ENCODE measurements at places on chromosomes 1 and 21.

DNA sequence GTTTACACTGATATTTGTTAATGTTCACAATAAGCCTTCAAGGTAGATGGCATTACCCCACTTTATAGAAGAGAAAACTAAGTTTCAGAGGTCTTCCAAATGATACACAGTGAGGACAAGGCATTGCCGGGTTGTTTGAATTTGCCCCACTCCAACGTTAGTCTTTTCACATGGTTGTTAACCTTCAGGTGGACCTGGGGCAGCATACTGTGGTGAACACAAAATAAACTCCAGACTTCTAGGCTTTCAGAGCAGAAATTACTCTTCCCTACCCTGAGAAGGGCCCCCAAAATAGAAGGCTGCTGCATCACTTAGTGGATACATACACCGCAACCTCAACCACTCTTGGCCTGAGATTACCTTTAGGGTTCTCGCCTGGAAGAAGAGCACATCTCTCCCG, 3.4 kb upstream of the KHDRBS1 start:
- DNase-seq = no peak

GRCh38 chr1:2593251-2593878, 6.8 kb downstream of the PRXL2B start:
- no peak for DNase-seq

GRCh38 chr1:97506368-97506767, 414.5 kb downstream of the DPYD start:
- no peak for DNase-seq

DNA sequence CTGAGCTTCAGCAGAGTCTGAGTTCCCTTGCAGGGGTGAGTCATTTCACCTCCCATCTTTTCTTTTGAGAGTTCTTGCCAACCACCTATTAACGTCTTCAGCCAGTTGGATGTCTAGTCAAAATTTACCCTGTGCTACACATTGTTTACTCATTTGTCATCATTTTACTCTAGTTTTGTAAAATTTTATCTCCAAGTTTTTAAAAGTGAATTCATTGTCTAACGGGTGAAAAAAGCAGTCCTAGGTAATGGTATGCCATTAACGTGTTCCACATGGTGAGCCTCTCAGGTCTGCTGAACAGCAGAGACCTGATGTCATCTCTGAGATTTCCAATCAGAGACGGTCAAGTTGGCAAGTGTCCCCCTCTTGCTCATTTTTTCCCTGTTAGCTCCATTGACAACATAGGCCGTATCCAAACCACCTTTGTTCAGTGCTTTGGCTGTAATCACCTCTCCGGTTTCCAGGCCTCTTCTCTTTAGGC, 85.4 kb downstream of the TBX15 start:
- DNase-seq = no peak

DNA sequence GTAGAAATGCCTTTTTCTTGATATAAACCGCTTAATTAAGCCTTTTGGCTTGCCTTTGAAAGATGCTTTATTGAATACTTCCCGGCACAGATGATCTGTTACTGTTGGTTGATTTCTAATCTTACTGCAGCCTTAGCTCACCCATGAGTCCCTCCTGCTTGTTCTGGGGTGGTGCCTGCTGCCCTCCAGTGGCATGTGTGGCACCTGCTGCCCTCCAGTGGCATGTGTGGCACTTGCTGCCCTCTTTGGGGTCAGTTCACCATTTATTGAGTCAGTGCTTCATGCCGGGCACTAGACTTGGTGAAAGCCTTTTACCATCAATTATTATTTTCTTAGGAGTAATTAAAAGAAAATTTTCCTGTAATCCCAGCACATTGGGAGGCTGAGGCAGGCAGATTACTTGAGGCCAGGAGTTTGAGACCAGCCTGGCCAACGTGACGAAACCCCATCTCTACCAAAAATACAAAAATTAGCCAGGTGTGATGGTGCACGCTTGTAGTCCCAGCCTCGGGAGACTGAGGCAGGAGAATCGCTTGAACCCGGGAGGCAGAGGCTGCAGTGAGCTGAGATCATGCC, 54.3 kb downstream of the ADARB1 start:
- peak; percentile 55 for DNase-seq

DNA sequence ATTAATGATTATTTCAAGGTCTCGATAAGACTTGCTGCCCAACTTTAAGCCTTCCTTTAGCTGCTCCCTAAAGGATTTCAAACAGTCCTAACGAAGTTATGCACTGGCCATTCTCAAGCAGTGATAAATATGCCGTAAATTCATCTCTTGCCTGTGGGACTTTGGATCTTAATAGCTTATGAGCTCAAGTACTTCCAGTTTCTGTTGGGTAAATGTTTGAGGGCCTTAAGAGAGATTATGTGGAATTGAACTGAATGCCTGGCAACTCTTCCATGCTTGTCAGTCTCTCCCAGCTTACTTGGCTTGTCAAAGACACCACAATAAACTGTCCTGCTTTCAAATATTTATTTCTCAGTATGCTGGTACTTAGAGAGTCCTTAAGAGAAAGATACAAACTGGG, 3.5 kb upstream of the OR10J4 start:
- no peak for DNase-seq

- DNase-seq = no peak
These were observed 88.9 kb downstream of the PROX1 start for GRCh38 chr1:214076708-214077065.

- DNase-seq = no peak
These were observed 155.9 kb downstream of the PLXNA2 start for GRCh38 chr1:208088319-208088718.

- no peak for DNase-seq
These were observed 5.9 kb downstream of the ADPRS start for GRCh38 chr1:36094621-36095061.

DNA sequence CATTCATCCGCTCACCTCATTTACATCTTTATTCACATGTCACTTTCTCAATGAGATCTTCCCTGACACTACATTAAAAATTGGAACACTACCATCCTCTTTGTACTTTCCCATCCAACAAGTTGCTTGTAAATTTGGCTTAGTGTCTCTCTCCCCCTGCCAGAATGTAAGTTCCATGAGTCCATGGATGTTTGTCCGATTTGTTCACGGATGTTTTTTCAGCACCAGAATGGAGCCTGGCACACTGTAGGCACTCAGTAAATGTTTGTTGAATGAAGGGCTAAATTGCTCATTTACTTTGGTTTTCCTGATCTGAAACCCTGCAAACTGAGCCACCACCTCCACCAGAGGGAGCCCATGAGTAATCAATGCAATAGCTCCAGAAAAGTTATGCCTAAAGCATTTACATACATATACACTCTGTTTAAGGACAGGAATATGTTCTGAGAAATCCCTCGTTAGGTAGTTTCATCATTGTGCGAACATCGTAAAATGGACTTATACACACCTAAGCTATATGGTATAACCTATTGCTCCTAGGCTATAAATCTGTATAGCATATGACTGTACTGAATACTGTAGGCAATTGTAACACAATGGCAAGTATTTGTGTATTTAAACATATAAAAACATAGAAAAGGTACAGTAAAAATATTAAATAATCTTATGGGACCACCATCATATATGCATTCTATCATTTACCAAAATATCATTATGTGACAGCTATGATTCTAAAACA, 2.8 kb upstream of the EYA3 start:
- DNase-seq = peak; percentile 69

DNA sequence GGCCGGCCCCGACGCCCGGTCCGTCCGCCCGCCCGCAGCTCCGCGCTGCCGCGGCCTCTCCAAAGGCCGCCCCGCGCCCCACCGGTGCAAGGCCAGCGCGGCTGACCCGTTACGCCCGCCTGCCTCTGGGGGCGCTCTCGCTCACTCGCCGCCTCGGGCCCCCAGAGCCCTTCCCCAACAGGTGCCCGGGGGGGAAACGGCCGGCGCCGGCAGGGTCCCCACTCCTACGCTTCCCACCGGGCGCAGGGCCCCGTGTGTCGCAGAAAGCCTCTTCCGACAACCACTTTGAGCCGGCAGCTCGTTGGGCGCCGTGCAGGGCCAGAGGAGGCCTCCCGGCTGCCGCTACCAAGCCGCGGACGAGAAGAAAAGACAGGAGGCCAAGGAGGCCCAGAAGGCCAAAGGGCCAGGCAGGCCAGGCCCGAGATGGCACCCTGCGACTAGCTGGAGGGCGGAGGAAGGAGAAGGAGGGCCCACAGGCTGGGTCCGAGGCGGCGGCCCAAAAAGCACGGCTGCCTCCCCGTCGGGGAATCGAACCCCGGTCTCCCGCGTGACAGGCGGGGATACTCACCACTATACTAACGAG, 64.9 kb upstream of the FCGR2A start:
- DNase-seq = peak; percentile 68

- DNase-seq = peak; percentile 18
These were observed 200.7 kb downstream of the CHRM3 start for GRCh38 chr1:239587066-239587465.

GRCh38 chr21:24781146-24781545, 826.1 kb downstream of the MRPL39 start:
- DNase-seq = no peak

GRCh38 chr1:233085566-233085965, 135.2 kb downstream of the NTPCR start:
- DNase-seq = no peak

GRCh38 chr1:7628273-7628672, 142.8 kb upstream of the VAMP3 start:
- DNase-seq = no peak

DNA sequence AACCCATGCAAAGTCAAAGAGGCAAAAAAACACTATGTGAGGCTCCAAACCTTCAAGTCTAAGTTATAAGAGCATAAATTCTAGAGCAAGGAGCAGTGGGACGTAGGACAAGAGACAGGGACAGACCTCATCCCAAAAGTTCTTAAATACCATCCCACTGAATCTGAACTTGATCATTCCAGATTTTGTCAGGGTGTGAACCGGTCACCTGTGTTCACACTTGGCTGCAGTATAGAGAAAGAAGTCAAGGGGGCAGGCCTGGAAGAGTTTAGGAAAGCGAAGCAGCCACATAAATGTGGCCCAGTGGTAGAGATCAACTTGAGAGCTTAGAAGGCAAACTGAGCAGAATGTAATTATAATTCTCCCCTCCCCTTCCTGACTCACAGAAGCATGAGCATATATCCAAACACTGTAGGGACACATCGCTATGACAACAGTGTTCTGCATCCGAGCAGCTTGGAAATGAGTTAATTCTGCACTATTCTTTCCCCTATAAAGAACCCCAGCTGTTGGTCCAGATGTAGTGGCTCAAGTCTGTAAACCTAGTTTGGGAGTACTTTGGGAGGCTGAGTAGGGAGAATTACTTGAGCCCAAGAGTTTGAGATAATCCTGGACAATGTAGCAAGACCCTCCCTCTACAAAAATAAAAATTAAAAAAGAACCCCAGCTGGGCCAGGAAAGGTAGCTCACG, 2.7 kb downstream of the AKR7A2 start:
- no peak for DNase-seq

GRCh38 chr1:218620956-218621355, 275.8 kb downstream of the TGFB2 start:
- DNase-seq = no peak

DNA sequence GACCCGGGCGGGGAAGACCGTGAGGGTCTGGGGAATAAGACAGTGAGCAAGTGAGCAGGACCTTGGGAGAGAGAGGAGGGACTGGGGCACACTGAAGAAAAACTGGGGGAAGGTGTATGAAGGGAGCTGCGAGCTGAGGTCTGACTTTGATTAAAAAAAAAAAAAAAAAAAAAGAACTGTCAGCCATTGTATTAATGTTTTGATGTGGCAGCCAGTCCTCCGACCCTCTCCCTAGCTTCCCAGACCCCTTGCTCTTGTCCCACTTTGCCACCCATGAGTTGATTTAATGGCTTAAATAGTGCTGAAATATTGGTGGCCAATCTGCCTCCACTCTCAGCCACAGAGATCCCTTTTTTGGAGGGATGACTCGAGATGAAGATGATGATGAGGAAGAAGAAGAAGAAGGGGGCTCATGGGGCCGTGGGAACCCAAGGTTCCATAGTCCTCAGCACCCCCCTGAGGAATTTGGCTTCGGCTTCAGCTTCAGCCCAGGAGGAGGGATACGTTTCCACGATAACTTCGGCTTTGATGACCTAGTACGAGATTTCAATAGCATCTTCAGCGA, 652 bp downstream of the HAX1 start:
- no peak for DNase-seq

DNA sequence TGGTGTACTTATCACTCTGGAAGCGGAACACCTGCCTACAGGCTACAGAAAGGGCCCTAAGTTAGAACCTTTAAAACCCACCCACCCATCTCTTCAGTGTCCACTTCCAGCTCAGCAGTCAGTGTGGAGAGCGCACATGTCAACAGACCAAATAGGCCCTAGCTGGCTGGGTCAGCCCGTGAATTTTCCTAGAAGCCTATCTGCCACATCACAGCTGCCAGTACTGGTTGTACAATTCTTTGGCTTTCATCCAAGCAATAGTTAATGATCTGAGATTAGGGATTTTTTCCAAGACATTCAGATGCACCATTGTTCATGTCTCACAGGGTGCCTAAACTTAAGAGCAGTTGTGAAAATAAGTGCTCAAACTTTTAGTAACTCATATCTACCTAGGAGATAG, 197.1 kb downstream of the KCNK2 start:
- DNase-seq = no peak

- DNase-seq = no peak
These were observed 990 bp upstream of the MRPS6 start for GRCh38 chr21:34072145-34073031.

- DNase-seq = no peak
These were observed 42.9 kb upstream of the TMCO2 start for GRCh38 chr1:40204856-40205255.

DNA sequence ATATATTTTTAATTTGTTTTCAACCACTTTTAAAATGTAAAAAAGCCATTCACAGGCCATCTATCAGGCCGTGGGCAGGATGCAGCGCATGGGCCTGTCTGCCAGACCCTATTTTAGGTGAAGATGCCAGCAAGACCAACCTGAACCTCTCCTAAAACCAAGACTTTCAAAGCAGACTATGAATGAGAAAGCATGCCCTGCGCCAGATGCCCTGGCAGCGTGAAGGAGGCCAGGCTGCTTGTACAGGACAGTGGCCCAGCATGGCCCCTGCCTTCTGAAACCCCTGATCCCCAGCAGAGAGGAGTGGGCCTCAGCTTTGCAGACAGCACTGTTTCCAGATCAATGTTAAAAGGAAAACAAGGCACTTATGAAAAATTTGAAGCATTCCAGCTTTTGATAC, 31.6 kb downstream of the WDR4 start:
- no peak for DNase-seq

GRCh38 chr1:200323856-200324400, 85.9 kb downstream of the ZNF281 start:
- DNase-seq = no peak

DNA sequence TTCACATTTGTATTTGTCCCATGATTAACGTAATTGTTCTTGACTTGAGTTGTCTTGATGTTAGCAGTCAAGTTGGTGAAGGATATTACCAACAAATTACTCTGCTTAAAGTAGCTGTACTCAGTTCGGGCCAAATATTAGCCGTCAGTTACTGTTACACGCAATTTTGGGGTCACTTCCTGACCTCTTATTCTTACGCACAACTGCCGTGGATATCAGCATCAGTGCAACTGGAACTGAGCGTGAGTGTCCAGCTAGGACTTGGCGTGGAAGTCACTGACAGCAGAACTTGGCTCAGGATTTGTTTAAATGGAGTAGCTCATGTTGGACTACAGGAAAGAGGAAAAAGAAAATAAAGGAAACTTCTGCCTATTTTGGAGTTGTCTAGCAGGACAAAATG, 56.4 kb downstream of the ADAMTS1 start:
- DNase-seq = no peak

- DNase-seq = no peak
These were observed 10.3 kb downstream of the LMNA start for GRCh38 chr1:156124557-156125483.

- DNase-seq = no peak
These were observed 1.8 kb upstream of the ANP32E start for GRCh38 chr1:150237746-150238145.

Measured in activated T-helper 2 cell treated with anti-CD3 and anti-CD28 coated beads, Interferon-gamma antibody, Interleukin-2, Interleukin-4, amounts not matched to agents 10 μg/mL and 5 μg/mL and 100 μg/mL, durations not matched to agents 14 hours and 24 hours and 36 hours (primary cell).